Esophagus muscularis mucosa (tissue), 4 donors: ENCODE measurements at places on chromosomes 7 and 10.

GRCh38 chr7:151592868-151593486, 73.3 kb upstream of the RHEB start:
- DNase-seq: no peak

DNA sequence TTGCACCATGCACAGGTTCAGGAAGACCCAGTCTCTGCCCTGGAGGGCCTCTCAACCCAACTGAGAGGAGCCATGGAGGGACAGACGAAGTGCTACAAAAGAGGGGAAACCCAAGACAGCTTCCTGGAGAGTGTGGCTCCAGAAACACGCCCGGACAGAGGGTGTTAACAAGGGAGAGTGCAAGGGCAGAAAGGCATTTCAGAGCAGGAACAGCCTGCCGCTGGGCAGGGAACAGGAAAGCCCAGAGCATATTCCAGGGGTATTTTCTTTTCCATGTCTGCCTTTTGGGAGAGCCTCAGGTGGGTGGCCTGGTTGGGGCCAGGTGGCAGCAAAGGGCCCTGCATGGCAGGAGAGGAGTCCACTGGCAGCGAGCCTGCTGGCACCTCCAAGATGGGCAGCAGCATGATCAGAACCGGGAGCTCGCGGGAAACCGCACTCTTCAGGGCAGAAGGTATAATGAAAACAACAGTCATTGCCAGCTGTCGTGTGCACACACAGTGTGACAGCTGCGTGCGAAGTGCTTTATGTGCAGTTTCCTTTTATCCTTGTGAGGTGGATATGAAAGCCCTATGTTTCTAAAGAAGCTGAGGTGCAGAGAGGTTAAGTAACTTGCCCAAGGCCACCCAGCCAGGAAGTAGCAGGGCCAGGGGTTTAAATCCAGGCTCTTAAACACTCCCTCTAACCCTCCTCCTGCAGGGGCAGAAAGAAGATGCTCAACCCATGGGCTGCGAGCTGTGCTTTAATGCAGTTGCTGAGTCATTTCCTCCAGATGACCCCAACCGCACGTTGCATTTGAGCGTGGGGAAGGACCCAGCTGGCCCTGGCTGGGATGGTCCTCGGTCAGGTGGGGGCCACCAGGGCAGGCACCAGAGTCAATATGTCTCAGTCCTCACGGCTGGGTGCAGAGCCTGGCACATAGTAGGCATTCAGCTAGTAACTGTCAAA, 128.6 kb downstream of the OAT start:
- DNase-seq: no peak

DNA sequence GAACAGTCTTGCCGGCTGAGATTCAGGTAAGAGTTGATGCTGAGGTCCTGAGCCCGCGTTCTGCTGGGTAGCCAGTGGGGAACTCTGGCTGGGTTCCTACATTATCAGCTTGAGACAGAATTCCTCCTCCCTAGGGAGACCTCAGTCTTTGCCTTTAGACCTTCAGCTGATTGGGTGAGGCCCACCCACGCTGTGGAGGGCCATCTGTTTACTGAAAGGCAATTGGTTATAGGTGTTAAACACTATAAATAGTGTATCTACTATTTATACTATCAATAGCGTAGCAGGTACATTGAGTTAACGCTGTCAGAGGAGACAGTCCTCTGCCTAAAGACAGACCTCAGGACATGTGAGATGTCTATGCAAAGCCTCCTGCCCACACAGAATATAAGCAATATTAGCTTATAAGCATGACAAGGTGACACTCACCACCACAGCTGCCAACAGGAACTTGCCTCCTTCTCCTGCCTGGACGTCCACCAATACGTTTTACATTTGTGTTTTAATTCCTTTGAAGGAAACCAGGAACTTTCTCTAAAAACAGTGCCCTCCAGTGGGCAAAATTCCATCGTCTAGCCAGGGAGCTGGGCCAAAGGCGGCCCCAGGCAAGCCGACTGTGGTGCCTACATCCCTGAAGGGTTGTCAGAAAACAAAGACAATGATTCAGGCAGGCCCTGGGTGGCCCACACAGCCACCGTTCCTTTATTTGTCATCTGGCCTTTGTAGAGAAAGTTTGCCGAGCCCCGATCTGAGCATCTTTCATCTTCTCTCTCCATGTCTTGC, 58.8 kb downstream of the INSIG1 start:
- no peak for DNase-seq

- DNase-seq: no peak
Observed at GRCh38 chr7:43240565-43240964, 128.1 kb downstream of the HECW1 start.
